H54 (cell line): ENCODE measurements at places on chromosomes 12 and 14.

DNA sequence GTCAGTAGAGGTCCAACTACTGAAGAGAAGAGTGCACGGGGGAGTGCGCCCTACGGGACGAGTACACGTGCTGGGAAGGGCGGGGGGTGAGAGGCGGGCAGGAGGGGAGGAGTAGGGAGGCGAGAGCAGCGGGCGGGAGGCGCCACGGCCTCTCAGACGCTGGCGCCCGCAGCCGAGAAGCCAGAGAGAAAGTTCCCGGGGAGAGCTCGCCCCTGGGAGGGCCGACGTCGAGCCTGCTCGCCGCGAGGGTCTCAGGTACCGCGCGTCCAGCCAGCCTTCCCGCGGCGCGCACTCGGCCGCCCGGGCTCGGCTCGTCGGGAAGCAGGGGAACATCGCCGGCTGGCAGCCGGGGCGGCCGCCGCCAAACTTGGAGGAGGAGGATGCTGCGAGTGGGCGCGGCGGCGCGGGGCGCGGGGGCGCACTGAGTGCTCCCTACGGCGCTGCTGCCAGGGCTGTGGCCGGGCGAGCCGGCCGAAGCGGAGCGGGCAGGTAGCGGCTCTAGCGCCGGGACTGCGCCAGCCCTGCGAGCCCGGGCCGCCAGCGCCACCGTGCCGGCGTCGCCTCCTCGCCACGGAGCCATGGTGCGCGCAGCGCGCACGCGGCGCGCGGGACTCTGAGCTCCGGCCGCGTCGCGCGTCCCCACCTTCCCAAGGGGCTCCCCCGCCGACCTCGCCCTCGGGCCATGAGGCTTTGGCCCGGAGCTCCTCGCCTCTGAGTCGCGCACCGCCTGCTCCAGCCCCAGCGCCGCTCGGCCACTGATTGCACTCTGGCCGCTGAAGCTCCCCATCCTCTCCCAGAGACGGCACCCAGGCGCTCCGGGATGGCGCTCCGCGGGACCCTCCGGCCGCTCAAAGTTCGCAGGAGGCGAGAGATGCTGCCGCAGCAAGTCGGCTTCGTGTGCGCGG, at the start of gene SLC24A4:
Gene SLC24A4, plus strand, starts transcription at position 155 of the 905 bp plus-strand sequence. Its CDS starts 666 bp downstream, at position 821.
- DNase-seq: no peak

DNA sequence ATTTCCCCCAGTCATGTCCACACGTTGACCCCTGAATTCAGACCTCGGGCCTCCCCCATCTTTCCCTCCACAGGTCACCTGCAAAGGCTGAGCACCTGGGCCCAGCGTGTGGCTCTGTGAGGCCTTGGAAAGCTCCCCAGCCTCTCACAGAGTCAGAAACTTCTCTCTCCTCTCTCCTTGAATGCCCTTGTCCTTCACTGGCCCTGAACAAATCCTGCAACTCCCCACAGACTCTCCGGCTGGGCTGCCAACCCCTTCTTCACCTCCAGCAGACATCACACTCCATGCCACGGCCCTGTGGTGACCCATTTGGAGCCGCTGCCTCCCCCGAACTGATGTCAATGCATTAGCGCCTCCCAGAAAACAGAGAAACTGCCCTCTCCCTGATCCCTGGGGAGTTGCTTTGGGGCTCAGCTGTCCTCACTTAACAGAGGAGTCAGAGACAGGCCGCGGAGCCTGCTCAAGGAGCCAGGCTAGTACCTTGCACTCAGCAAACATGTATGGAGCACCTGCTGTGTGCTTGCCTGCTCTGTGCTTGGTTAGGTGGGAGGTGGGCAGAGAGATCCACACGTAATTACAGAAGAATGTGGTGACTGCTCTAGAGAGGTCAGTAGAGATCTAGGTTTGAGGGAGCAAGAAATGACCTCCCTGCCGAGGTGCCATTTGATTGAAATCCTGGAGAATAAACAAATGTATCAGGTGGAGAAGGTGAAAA, 99.2 kb upstream of the PWP1 start:
- no peak for DNase-seq

GRCh38 chr14:76916040-76916715, 90.0 kb downstream of the LRRC74A start:
- DNase-seq: no peak

- DNase-seq: no peak
These were observed 193.1 kb downstream of the APAF1 start for GRCh38 chr12:98838231-98838647.

GRCh38 chr14:36647824-36648753, 13.6 kb upstream of the PAX9 start:
- DNase-seq: no peak
